ENCODE measurements at places on chromosomes 7 and 10.

DNA sequence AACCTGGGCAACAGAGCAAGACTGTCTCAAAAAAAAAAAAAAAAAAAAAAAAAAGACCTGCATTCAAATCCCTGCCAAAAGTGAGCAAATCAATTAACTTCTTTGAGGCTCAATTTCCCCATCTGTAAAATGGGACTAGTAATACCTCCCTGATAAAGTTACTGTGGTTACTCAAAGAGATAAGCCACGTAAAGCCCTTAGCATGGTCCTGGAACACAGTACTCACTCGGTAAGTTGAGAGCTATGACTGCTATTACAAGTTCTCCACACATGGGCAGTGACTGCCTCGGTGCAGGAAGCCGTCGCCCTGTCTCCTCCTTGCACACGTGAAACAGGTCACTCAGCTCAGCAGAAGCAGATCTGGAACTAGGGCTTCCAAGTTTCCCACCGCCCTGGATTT, 37.9 kb downstream of the DDIT4 start:
- DNase-seq = no peak

GRCh38 chr7:6423942-6424701, 23.6 kb downstream of the DAGLB start:
- DNase-seq = no peak

DNA sequence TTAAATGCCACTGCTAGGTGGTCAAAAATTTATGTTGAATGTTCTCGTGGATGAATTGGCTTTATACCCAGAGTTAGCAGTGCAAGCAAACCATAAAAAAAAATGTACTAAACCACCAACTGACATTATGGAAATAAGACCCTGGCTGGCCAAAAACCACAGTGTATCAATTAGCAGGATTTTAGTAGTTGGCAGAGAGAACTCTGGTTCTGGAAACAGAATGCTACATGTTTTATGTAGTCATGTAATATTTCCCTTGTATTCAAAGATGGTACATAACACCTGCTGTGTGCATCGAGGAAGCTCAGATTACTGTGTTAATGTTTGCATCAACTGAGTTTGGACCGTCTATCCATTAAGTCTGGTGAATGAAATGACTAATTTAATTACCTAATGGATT, 618.5 kb downstream of the CCSER2 start:
- no peak for DNase-seq

- DNase-seq = no peak
These were observed 334.2 kb upstream of the MAGI2 start for GRCh38 chr7:79787623-79788022.

GRCh38 chr10:93542358-93542791, 24.1 kb upstream of the FFAR4 start:
- DNase-seq = no peak

DNA sequence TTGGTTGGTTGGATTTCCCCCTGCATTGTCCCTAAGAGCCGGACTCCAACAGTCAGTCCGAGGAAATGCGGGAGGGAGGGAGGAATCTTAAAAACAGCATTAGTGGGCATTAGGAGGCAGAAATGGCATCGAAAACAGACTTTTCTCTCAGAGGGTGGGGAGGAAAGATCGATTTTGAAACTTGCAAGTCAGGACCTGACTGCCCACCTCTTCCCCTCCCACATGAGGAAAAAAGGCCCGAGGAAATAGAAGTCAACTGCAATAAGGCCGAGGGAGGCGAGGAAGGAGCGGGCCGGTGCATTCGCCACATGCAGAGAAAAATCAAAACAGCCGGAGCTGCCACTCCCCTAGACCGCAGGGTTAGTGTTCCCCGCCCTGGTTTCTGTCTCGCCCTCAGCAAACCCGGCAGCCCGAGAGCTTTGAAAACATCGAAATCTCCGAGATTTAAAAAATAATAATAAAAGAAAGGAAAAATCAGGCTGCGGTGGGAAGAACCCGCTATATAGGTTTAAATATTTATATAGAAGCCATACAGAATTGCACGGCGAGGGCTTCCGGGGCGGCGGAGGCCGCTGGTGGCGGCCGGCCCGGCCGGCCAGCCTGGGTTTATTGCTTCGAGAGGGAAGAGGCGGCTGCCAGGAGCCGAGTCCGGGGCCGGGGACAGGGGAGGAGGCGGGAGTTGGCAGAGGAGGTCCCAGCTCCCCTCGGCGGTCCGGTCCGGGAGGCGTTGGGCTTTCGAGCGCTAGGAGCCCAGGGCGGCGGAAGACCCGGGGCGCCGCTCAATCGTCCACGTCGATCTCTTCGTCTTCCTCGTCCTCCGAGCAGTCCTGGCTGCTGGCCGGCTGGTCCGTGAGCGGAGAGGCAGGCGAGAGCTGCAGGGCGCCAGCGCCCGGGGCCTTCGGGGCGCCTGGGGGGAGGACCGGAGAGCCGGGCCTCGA, 2.5 kb downstream of the LBX1 start:
- DNase-seq = no peak

DNA sequence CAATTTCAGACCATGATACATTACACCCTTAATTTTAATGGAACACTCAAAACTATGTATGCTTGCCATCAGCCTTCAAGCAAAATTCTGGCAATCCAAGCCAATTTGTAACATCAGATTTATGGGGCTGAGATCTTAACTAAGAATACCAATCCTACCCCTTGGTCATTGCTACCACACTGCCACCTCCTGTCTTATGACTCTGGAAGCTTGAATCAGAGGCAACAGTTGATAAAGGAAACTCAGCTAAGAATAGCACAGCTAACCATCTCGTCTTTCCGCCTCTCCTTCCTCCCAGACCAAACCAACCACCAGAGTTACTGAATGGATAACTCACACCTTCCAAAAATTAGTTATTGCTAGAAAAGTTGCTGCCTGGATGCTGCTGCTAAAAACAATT, 7.4 kb downstream of the IGF2BP3 start:
- DNase-seq = no peak

DNA sequence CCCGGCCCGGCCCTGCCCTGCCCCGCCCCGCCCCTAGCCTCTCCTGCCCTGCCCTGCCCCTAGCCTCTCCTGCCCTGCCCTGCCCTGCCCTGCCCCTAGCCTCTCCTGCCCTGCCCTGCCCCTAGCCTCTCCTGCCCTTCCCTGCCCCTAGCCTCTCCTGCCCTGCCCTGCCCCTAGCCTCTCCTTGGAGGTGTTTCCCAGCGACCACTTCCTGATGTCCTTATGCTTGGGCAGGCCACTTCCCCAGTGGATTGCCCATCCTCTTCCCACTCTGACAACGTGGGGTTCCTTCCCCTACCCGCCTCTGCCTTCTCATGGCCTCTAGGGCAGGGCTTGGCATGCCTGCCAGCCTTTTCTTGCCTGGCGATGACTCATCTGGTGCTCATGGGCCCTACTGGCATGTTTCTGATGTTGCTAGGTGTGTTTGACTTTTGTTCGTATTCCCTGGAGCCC, 21.2 kb downstream of the PRXL2A start:
- DNase-seq = no peak

GRCh38 chr7:112581529-112581928, 100.7 kb downstream of the LSMEM1 start:
- no peak for DNase-seq

DNA sequence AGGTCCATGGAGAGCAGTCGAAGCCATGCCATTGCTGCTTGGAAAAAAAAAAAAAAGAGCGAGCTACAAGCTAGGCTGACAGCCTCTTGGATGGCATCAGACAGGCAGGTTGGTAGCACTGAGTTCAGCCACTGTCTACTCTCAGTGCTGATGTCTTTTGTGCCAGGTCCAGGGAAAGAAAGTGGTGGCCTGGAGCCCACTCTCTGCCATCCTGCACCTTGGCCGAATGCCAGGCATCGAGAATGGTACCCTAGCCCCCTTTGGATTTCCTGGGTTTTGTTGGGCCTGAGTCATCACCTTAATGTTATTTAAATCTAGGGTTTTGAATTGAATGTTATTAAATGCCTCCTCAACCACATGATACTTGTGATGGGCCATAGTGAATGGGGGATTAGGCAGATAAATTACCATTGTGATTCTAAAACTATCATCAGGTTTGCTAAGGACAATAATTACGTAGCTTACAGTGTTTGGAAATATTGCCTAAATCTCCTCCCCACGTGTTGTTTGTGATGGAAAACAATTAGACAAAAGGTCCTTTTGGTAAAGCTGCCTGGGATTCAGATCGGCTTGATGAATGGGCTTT, 195.7 kb upstream of the GPR26 start:
- no peak for DNase-seq

DNA sequence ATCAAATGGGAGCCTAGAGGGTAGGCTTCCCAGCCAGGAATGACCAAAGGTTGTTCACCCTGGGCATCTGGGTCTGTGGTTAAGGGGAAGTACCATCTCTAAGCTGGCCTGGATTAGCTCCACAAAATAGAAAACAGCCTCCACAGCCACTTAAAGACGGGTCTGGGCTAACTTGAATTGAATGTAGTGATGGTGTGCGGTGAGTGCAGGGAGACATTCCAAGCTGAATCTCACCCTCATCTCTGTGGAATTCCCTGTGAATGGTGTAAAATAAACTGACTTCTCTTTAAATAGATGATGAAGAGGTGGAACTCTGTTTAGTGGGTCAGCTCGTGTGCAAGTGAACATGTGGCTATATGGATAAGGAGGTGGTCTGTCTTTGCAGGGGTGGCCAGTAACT, 251.0 kb downstream of the DYNC1I1 start:
- DNase-seq = no peak
